HL-60 (cell line): ENCODE measurements at places on chromosomes 7 and 10.

DNA sequence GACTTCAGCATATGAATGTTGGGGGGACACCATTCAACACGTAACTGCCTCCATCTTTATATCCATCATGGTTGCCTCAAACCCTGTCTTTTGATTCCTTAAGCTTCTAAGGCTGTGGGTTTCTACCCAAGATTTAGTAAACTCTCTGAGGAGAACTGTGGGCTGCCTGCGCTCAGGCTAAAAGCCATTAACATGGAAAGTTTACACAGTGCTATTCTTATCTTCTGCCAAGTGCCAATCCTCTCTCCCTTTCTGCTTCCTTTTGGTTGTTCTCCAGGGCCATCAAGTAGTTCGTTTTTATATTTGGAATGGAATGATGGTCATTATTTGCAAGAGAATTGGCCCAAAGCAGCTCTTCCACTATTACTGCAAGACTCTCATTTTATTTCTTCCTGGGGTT is 97.3 kb upstream of the KLF14 start:
- no peak for DNase-seq

DNA sequence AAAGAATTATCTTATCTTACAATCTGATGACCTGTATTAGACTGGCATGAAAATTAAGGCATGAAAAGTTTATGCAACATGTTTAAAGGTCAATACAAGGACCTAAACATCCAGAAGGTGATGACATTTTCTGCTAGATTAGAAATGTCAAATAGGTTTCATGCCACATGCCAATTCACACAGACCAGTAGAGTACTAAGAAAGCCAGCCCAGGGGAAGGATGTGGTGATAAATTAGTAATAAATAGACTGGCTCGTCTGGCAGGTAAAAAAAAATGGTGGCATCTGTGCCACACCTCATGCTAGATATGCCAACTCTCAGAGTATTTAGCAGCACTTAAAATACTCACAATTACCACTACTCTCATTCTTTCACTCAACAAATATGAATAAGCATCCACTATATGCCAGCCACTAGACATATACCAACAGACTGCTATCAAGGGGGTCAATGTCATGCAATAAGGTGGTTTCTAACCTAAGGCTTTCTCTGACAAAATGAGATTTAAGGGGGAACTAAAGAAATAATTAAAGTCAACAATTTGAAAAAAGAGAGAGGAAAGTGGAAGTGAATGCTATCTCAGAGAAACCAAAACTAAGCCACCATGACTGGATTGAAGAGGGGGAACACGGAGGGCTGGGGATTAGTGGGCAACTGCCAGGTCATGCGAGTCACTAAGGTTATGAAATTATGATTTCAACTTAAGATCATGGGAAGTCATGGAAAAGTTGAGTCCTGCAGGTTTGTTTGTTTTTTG is 83.5 kb downstream of the SGMS1 start:
- no peak for DNase-seq

- no peak for DNase-seq
Observed at GRCh38 chr10:22619101-22619500, 95.3 kb downstream of the PIP4K2A start.

DNA sequence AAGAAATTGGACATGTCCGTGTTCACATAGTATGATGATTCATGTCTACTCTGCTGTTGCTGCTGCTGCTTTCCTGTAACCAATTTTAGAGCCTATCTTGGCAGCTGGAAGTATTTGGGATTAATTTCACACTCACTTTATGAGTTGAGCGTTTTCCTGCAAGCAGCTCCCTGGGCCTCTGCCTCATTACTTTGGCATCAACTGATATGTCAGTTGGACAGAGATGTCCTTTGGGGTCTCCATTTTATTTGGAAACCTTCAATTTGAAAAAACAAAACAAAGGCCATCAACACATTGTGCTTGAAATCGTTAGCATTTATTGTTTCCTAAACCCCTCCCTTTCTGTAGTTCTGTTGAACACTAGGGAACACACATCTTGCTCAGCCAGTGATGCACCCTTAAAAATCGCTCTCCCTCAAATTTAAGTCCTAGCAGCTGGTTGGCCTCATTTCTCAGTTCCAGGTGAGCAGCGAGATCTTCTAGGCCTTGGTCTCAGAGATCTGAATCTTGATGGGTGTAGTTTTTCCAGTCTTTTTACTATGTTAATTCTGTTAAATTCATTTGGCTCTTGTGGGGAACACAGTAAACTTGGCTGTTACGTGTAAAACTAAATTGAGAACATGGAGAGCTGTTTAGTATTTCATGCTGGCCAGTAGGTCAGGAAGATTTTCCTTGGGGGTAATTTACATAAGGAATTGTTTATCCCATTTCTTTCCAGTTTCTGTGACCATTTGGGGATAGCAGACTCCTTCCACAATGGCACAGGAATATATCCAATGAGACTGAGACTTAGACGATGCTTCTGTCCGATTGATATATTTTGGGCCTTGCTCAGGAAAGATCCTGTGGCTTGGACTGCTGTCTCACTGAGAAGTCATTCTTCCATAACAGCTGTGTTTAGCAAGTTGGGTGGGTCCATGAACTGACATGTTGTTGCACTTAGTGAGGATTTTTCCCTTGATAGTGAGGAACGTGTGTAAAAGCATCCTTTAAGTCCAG is 371.6 kb downstream of the BBS9 start:
- DNase-seq, result no peak

- DNase-seq, result no peak
Observed at GRCh38 chr7:5431560-5432015, 8.0 kb upstream of the TNRC18 start.

- DNase-seq, result no peak
Observed at GRCh38 chr10:101666083-101666482, 28.9 kb downstream of the FBXW4 start.

DNA sequence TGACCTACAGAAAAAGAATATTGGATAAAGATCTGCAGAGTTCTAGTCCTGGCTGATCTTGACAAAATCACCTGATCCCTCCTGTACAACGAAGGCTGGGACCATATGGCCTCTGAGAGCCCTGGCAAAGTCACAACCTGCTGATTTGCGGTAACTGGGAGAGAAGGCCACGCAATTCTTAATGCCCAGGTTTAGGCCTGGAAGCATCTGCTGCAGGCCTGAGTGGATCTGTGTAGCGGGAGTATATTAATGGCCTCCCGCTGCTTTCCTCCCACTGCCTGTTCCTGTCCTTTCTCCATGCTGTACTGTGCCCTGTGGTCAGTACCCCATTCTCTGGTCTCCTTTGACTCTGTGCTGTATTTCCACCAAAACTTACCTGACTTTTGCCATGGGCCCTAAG is 24.2 kb downstream of the AKR1B1 start:
- DNase-seq, result no peak

- no peak for DNase-seq
Observed at GRCh38 chr10:44773565-44773964, 137.6 kb upstream of the TMEM72 start.
